ENCODE measurements at places on chromosomes 13 and 19.

DNA sequence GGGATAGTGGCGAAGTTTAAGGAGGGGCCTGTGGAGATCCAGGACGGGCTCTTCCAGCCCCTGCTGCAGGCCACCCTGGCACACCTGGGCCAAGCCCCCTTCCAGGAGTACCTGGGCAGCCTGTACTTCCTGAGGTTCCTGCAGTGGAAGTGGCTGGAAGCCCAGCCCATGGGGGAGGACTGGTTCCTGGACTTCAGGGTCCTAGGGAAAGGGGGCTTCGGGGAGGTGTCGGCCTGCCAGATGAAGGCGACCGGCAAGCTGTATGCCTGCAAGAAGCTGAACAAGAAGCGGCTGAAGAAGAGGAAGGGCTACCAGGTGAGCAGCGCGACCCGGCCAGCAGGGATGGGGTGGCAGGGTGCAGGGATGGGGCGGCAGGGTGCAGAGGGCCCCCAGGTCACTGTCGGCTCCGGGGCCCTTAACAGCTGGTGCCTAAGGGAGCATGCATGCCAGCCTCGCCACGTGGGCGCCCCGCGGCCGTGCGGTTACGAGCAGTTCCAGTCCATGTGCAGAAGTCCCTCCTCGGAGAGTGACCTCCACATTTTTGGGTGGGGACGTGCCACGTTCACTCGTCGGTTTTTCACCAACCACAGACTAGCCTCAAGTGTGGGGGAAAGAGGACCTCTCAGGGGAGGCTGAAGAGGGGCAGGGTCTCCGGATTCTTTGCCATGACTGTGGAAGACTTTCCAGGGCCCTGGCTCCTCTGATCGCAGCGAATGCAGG, 912 bp downstream of the GRK1 start:
- no peak for DNase-seq

GRCh38 chr13:98446234-98446621, 130.7 kb downstream of the STK24 start:
- no peak for DNase-seq

GRCh38 chr13:98950705-98951104, 27.2 kb downstream of the DOCK9 start:
- no peak for DNase-seq

- no peak for DNase-seq
Measured at GRCh38 chr13:59279576-59279975, 884.2 kb downstream of the DIAPH3 start.
